ENCODE measurements at places on chromosomes 3 and 15. TPM values are rescaled to one million over a fixed set of nuclear protein-coding genes. Genes with fewer than 3 reads are reported as not detected.

- DNase-seq, result no peak
These were observed 13.3 kb upstream of the OR5K1 start for GRCh38 chr3:98449606-98450193.

DNA sequence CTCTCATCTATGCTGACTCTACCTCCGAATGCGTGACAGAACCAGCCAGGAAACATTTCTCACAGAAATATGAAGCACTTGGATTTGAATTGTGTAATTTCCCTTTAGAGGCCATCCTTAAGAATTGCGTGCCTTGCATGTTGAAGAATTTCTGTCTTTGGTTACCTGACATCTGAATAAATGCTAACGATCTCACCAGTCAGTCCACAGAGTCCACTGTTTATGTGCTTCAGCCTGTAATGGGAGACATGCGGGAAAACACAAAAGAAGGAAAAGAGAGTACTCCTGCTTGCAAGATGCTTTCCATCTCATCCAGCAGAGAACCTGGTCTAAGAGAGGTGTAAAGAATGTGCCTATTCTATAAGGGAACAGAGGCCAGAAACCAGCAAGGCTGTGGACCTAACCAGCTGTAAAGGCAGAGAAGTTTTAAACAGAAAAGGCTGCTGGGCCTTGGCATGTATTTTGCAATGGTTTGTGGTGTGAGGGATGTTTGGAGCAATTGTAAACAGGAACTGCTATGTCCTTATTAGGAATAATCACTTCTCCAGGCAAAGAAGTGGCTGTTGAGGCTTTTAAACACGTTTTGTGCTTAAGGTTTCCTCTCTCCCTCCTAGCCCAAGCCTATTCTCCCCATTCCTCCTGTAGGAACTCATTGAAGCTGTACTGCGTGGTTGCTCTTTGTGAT is 36.4 kb upstream of the BOC start:
- DNase-seq, result no peak

Gene PXK
- 20.1 TPM for total RNA-seq

Gene CACNA2D2
- 3.5 TPM for total RNA-seq

- no peak for DNase-seq
These were observed 51.9 kb downstream of the STARD5 start for GRCh38 chr15:81271761-81272644.

Gene LINGO1
- not detected for total RNA-seq

DNA sequence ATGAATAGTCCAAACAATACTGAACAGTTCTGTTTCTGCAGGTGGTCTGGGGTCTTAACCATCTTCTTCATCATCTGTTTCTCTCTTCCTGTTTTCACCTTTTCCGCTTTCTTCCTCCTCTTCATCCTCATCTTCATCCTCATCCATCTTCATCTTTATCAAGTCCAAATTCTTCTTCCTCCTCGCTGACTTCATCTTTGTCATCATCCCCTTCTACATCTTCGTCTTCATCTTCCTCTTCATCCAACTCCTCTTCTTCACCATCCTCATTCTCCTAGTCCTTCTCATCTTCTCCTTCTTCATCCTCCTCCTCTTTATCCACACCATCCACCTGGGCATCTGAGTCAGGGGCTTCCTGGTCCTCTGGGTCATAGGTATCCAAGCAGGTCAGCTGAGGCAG is 16.5 kb upstream of the CFAP161 start:
- no peak for DNase-seq
